Posterior cingulate gyrus (tissue), 11 donors: ENCODE measurements at places on chromosomes 1 and 21.

GRCh38 chr1:200838676-200839445 lies 33.9 kb upstream of the GPR25 start:
- DNase-seq, result no peak

- no peak for DNase-seq
These were observed 7.7 kb downstream of the POU3F1 start for GRCh38 chr1:38038861-38039260.

- no peak for DNase-seq
These were observed 49.6 kb downstream of the CD58 start for GRCh38 chr1:116521186-116521585.

GRCh38 chr21:44552136-44552535 lies 831 bp upstream of the KRTAP10-2 start:
- DNase-seq, result no peak

GRCh38 chr1:227621211-227621610 lies 57.9 kb downstream of the ZNF678 start:
- DNase-seq, result no peak

GRCh38 chr1:201214461-201214860 lies 23.8 kb downstream of the IGFN1 start:
- DNase-seq, result peak; percentile 19

DNA sequence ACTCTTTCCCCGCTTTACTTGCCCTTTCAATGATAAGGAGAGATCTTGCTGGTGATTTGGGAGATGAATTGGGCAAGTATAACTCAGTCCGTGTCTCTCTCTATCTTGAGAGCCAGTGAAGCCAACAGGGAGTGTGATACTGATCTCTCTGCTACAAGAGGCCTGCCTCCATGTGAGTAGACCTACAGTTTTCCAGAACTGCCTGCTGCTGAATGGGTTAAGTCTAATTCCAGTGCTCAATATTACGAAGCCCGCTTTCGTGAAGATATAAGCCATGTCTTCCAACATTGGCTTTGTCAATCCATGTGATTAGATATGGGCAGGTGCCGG lies 92.6 kb downstream of the ADCY10 start:
- no peak for DNase-seq

GRCh38 chr1:61175976-61176375 lies 93.6 kb downstream of the NFIA start:
- no peak for DNase-seq

- DNase-seq, result no peak
These were observed 141.8 kb downstream of the TOMM20 start for GRCh38 chr1:234986750-234987414.

DNA sequence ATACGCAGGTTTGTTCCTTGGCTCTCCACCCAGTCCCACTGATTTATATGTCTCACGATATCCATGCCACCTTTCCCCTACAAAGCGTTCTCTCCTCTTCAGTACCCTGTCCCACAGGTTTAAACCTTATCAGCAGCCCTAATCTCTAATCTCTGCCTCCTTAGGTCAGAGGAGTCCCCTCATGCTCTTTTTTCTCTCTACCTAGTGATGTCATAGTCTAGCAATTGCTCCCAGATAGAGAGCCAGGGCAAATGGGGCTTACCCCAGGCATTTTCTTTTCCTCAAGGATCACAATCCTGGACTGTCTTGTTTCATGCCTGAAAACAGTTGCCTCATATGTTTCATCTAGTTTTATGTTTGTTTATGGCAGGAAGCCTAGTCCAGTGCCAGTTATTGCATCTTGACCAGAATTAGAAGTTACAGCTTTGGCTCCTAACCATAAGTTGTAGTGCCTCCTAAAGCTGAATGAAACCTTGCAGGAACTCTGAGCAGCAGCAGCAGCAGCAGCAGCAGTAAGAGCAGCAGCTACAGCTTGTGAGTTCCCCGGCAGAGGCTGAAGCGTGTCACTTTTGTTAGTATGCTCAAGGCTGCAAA lies 26.7 kb upstream of the TP53BP2 start:
- no peak for DNase-seq

GRCh38 chr1:35005711-35006110 lies 20.6 kb upstream of the TMEM35B start:
- no peak for DNase-seq

DNA sequence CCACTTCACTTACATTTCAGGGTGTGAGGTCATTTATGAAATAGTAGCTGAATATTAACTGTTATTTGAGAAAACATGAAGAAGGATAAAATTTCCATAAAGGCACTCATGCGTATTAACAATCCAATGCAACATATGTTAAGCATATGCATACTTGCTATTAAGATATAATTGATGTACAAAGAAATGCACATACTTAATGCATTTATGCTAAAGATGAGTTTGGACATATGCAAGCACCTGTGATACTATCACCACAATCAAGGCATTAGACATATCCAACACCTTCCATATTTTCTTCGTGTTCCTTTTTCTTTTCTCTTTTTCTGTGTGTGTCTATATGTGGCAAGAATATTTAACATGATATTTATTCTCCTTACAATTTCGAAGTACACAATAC lies 464.8 kb upstream of the BRINP3 start:
- DNase-seq, result no peak

DNA sequence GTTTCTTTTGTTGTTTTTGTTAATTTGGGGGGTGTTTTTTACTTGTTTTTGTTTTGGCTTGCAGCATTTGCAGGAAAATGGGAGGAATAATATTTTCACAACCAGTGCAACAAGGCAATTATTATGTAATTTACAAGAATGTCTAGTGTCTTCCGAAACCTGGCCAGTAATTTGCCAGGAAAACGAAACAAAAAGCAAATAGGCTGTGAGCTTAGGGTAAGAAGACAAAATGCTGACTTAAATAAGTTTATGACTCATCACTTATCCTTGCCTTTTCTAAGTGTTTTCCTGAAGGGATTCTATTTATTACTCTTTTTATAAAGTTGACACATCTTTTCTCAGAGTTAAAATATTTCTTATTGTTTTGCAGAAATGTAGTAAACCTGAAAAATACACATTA lies 49.8 kb downstream of the KCNT2 start:
- DNase-seq, result no peak

DNA sequence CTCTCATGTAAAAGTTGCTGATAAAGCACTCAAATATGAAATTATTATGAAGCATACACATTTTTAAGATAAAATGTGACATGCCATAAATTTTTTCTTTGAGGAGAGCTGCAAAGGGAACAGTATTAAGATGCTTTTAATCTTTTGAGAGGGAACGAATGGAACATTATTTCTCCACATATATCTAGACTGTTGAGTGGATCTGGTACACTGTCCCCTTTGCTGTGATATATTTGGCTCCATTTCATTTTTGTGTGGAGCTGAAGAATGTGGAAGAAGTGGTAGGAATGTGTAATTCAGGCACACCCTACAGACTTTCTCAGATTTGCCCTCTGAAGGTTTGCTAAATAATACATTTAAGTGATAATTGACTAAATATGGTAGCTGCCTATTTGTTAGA lies 31.7 kb downstream of the PGM1 start:
- no peak for DNase-seq

DNA sequence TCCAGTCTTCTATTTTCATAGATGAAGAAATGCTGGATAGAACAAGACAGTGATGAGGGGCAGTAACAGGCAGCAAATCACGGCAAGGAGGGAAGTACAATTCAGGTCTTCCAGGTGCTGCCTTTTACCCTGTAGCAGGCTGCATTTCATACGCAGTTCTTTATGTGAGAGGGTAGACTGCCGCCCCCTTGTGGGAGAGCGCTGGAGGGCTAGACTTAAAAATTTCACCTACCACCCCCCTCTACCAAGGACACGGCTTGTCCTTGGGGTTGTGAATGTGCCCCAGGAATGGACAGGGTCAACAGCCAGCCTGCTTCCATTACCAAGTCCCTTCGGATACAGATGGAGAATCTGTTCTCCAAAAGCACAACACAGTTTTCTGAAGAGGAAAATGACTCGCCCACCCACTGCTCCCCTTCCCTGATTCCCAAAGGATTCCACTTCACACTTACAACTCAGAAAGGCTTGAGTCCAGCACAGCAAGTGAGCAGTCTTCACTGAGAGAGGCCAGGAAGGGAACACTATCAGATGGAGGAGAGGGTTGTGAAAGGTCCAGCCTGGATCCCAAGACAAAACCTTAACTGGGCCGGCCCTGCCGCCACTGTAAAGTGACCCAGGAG lies 7.4 kb downstream of the WDR77 start:
- no peak for DNase-seq

DNA sequence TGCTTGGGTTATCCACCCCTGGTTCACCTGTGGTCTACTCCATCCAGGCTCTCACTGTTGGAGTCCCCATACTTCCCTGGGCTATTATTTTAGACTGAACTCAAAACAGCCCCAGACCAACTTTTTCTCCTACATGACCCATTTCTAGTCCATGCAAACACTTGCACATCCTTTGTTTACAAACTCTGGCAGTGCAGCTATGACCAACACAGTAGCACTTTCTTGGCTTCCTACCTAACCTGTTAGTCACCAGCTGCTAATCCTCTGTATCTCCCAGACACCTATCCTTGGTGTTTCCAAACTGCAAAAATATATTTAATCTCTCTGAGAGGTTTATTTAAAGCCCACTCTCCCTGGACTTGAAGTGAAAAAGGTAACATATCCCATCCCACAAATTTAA lies 90.8 kb downstream of the DDAH1 start:
- DNase-seq, result no peak

DNA sequence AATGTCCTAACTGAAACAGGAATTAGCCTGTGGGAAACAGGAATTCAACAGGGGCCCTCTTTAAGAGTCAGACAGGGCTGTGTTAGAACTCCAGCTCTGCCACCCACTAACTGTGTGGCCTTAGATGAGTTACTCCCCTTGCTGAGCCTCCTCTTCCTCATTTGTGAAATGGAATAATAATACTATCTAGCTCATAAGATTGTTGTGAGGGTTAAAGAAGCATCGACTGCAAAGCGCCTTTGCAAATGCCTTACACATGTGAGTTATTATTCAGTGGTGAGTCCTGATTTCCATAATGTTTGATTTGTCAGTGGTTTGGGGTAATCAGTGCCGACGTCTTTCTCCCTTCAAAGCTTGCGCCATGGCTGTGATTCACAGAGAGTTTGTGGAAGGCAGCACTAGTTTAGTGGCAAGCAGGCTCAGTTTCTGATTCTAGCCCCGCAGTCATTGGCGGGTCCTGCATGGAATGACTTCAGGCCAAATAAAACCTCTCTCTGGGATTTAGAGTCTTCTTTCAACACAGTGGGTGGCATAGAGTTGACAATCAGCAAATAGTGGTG lies 388.5 kb downstream of the PLPP3 start:
- no peak for DNase-seq

DNA sequence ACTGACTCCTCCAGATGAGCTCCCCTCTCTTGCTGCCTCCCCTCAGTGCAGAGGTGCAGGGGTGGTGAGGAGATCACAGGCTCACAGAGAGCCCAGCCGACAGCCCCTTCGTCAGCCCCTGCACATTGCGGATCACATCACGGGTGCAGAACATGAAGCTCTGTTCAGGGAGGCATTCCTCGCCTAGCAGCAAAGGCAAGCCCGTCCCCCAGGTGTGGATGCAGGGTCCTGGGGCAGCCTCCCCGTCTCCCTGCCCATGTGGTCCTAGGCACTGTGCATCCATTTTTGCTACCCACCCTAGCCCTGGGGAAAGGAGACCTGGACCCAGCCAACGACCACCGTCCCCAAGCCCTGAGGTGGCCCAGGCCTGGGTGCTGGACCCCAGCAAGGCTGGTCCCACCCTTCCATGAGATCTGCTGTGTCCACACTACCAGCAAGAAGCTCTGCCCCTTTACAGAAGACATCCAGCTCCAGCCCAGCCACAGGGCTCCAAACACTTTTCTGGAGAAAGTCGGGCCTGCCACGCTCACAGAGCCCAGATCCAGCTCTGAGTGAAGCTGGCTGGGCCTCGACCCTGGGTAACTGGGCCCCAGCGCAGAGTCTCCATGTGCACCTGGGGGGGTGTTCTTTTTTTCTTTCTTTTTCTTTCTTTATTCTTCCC lies 248.7 kb downstream of the NPHP4 start:
- peak; percentile 5 for DNase-seq
